B cell (primary cell): ENCODE measurements at places on chromosomes 7 and 10. TPM values are rescaled to one million over a fixed set of nuclear protein-coding genes. Genes with fewer than 3 reads are reported as not detected.

MRLN gene
- total RNA-seq: not detected in 2 replicates

PGAM2 gene
- total RNA-seq: 2.9 and 3.2 TPM in 2 replicates

ADAM22 gene
- 1.8 and 2.0 TPM in 2 replicates for total RNA-seq

PRKG1 gene
- not detected in 2 replicates for total RNA-seq

SPDYE16 gene
- total RNA-seq: 0.53 and 0.69 TPM in 2 replicates

LMTK2 gene
- 13.1 and 16.7 TPM in 2 replicates for total RNA-seq

PTN gene
- not detected in 2 replicates for total RNA-seq

DNA sequence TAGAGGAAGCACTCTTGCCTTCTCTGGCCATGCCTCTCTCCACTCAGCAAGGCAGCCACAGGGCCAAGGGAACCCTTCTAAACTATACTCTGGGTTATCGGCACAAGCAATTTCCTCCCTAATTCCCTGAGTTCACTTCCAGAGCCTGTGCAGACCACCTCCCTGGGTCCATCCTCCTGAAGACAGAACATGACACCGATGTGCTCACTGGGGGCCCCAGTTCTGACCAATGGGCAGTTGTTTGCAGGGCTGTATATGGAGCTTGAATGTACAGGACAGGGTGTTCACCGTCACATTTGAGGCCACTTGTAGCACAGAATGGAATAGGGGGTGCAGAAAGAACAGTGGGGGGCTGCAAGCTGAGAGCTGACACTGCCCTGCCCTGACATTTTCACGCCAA lies 77.7 kb downstream of the TFEC start:
- no peaks in the 10 kb centered on the region for H3K4me1 ChIP-seq
- H3K36me3 ChIP-seq: no peaks in the 10 kb centered on the region
- no peaks in the 10 kb centered on the region for H3K27me3 ChIP-seq
- H3K4me3 ChIP-seq: no peak overlapping the region
- no peak for DNase-seq

DNA sequence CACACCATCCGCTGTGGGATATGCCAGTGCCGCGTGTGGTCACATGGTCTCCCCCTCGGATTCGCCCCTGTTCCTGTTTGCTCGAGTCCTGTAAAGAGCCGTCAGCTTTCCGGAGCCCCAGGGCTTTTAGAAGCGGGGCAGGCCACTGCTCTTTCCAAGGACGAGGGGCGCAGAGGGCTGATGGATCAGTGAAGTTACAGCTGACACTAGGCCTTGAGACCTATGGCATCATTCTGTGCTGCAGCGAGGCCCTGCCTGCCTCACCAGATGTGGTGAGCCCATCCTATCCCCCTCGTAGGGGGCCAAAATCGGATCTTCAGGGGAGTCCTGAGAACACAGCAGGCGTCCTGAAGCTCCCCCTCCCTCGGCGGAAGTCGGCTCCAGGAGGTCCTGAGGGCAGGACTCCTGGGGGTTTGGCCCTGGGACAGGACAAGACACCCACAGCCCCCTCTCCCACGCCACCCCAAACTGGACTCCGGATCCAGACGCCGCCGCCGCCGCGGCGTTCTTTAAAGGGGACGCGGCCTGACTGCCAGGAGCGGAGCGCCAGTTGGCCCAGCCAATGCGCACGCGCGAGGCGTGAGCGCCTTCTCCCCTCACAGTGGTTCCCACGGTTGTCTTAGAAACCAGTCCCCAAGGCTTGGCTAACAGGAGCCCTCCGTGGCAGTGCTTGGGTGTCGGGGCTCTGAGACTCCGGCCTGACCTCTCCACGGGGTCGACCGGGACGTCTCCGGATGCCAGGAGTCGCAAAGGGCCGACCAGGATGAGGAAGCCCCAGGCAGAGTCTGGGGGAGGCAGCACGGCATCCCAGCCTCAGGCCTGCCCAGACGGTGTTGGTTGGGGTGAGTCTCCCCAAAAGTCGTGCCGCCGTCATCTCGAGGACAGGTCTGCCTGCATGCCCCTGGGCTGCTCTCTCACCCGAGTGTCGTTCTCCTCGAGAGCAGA lies 371.7 kb downstream of the ZNF716 start:
- H3K36me3 ChIP-seq: no peaks in the 10 kb centered on the region
- H3K4me3 ChIP-seq: no peak overlapping the region
- no peak for DNase-seq
- no peak overlapping the region for H3K27ac ChIP-seq
- H3K27me3 ChIP-seq: no peaks in the 10 kb centered on the region
- no peaks in the 10 kb centered on the region for H3K4me1 ChIP-seq

- no peaks in the 10 kb centered on the region for H3K36me3 ChIP-seq
- DNase-seq: no peak
- peaks cover 93% of the 10 kb centered on the region for H3K4me1 ChIP-seq
- H3K27me3 ChIP-seq: no peaks in the 10 kb centered on the region
- no peak overlapping the region for H3K4me3 ChIP-seq
Measured at GRCh38 chr10:88066319-88066718, 202.9 kb downstream of the PTEN start.

DNA sequence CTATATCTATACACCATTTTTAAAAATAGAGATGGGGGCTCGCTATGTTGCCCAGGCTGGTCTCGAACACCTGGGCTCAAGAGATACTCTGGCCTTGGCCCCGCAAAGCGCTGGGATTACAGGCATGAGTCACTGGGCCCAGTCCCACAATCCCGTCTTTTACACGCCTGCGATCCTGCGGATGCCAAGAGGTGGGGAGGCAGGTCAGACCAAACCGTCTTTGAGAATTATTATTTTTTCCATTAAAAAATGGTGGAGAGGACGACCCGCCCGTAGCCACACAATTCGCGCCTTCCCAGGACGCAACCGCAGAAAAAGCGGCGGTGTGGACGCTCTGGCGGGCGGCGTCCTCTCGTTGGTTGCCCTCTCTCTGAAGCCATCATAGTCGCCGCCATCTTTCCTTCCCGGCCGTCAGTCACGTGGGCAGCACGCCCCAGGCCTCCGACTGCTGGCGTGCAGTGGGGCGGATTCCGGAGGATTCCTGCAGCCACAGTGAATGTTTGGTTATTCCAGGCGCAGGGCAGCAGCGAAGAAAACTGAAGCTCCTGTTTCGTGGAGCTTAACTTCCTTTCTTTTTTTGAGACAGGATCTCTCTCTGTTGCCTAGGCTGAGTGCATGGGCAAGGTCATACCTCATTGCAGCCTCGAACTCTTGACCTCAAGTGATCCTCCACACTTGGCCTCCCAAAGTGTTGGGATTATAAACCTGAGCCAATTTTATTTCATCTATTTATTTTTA lies 9.9 kb upstream of the EPHB4 start:
- peak overlapping the region; percentile 41 for H3K27ac ChIP-seq
- no peaks in the 10 kb centered on the region for H3K27me3 ChIP-seq
- peaks cover 17% of the 10 kb centered on the region for H3K4me1 ChIP-seq
- H3K36me3 ChIP-seq: no peaks in the 10 kb centered on the region

- no peaks in the 10 kb centered on the region for H3K4me1 ChIP-seq
- no peaks in the 10 kb centered on the region for H3K27me3 ChIP-seq
- no peak for DNase-seq
- H3K27ac ChIP-seq: no peak overlapping the region
- no peaks in the 10 kb centered on the region for H3K36me3 ChIP-seq
- no peak overlapping the region for H3K4me3 ChIP-seq
Measured at GRCh38 chr10:99834410-99834809, 52.0 kb downstream of the ABCC2 start.

DNA sequence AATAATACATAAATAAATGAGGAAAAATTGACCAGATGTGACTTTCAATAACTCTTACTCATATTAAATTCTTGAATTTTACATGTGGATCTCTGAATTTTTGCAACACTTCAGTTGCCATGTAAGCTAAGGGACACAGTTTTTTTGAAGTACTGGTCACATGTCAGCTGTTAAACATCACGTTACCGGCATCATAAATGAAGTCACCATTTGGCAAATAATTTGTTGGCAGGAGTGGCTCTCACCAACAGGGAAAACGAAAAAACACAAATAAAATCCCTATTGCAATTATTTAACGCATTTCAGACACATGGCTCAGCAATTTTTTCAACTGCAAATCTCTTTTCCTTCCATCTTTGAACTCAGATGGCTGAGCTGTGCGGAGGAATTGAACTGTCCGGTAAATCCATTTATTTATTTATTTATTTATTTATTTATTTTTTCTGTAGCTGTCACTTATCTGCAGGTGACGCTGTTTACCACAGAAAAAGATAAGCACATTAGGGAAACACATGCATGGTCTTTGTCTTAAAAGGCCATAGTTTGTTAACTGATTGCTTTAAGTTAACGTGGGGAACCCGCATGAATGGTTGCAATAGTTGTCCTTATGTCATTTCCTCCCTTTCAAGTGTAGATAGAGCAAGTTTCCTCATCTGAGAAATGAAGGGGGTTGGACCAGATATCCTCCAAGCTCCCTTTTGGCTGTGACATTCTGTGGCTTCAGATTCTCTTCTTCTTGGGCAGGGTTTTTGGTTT lies 64.7 kb upstream of the JAZF1 start:
- no peak overlapping the region for H3K27ac ChIP-seq
- no peak for DNase-seq
- H3K36me3 ChIP-seq: no peaks in the 10 kb centered on the region
- H3K4me3 ChIP-seq: no peak overlapping the region
- H3K4me1 ChIP-seq: no peaks in the 10 kb centered on the region

DNA sequence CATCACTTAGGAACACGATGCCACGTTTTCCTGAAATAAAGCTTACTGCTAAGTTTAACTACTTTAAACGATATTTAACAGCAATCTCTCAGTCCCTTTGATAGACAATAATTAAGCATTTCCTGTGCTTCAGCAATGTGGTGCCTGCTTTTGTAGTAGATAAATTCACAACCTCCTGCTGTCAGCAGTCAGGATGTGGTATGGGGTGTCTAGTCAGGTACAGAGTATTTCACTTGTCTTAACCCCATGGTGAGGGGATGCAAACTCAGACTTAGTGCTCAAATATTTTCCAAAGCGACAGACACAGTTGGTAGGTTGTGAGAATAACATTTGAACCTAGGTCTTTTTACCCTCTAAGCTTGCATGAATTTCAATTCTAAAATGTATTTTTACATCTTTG lies 526.2 kb upstream of the PFKP start:
- no peaks in the 10 kb centered on the region for H3K27me3 ChIP-seq
- no peak overlapping the region for H3K27ac ChIP-seq
